ENCODE measurements at places on chromosomes 3 and 15.

DNA sequence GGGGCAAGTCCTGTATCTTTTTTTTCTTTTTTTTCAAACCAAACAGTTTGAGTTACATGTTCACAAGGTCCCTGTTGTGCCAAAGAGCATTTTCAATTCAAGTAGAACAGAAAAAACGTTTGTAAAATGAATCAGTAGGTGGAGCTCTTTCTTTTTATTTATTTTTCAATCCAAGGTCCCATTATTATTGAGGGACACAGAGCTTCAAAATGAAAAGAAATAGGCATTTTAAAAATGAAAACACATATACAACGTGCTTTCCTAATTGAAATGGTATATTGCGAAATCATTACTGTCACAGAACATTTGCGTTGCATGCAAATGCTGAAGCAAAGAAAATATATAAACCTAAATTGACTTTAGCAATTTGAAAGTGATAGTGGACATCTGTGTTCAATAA, 711.0 kb downstream of the MECOM start:
- DNase-seq, result no peak

- DNase-seq, result no peak
Measured at GRCh38 chr3:109644746-109645145, 307.4 kb upstream of the DPPA4 start.

DNA sequence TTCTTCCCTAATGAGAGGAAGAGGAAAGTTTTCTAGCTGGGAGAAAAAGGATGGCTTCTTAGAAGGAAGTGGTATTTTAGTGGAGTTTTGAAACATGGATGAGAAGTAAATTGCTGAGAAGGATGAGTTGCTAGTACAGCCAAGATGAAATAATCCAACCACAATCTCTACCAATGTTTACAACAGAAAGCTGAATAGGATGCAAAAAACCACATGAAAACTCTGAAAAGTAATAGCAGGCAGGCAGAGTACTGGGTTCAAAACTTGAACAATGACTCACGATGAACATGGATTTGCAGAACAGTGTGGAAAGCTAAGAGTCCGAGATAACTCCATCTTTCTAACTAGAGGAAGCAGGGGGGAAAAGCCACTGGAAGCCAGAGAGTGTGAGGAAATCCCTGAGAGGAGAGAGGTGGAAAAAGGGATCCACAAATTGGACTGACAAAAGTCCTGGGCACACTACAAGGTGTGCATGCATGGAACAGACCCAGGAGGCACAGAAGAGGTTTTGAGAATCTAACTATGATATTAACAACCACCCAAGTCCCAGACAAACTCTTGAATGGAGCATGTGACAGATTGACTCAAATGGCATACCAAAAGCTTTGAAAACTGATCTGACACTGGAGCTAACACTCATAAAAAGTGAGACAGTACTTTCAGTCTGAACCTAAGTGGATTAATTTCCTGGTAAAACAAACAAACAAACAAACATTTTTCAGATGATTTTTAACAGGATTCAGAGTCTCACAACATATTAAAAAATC, 76.7 kb downstream of the ST6GAL1 start:
- DNase-seq, result no peak

DNA sequence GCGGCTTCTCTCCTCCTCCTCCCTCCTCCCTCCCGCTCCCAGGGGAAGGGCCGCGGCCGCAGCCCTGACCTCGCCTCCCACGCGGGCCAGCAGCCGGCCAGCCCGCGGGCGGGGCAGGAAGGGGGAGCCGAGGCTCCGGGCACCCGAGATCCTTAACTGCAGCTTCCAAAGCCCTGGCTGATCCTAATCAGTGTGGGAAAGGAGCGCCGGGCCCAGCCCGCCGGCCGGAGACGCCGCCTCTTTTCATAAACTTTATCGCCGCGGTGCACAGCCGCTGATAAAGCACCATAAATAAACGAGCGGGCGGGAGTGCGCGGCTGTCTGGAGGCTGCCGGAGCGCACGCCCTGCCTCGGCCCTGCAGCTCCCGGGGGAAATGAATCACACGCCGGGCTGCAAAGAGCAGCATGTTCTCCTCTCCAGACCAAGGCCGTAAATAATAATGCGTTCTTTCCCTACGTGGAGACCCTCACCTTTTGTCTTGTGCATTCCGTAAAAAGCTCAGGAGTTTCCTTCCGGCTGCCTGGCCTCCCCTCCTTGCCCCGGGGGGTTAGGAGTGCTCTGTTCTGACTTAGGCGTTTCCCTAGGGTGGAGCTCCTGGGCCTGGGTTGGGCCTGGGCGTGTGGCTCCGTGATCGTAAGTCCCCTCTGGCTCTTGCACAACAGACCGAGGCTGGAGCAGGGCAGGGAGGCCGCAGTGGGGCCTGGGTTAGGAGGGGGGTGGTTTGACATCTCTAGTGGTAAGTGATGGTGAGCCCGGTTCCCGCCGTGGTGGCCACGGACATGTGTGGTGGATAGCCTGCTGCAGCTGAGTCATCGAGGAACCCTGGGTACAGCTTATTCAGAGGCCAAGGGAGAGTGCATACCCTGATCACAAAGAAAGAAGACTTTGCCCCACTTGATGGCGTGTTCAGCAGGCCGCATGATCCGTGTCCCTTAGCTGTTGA, 132.6 kb upstream of the HES1 start:
- DNase-seq, result peak; percentile 47

GRCh38 chr15:47787875-47788274, 70.6 kb downstream of the SEMA6D start:
- DNase-seq, result no peak

DNA sequence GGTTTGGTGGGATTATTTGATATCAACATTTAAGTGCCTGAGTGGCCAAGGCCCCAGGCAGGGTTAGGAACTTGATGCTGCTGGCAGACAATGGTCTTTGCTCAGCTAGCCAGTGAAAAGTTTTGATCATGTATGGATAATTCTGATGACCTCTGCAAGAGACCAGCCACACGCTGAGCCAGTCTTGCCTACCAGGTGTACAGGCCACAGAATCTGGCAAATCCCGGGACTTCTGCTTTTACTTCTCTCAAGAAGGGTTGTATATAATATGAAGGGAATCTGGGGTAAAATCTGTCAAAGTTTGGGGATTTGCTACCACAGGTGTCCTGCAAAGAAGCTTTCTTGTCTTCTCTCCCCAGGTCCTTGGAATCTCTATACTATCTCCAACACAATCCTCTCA, 331.4 kb upstream of the GOLIM4 start:
- DNase-seq, result no peak

DNA sequence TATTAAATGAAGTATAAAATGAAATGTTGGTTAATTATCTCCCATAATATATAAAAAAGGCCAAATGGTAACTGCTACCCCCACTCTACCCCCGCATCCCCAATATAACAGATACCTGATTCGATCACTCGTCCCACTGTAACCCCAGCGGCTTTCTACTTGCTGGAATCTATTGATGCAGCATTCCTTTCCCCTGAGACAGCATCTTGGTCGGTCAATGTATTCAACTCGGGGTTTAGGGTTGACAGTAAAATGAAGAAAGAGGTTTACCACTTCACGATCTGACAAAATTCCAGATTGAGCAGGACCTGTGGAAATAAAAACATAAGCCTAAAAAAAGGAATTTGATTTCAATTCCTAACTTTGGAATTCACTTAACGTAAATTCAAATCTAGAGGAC, 18.6 kb upstream of the C15orf40 start:
- no peak for DNase-seq

DNA sequence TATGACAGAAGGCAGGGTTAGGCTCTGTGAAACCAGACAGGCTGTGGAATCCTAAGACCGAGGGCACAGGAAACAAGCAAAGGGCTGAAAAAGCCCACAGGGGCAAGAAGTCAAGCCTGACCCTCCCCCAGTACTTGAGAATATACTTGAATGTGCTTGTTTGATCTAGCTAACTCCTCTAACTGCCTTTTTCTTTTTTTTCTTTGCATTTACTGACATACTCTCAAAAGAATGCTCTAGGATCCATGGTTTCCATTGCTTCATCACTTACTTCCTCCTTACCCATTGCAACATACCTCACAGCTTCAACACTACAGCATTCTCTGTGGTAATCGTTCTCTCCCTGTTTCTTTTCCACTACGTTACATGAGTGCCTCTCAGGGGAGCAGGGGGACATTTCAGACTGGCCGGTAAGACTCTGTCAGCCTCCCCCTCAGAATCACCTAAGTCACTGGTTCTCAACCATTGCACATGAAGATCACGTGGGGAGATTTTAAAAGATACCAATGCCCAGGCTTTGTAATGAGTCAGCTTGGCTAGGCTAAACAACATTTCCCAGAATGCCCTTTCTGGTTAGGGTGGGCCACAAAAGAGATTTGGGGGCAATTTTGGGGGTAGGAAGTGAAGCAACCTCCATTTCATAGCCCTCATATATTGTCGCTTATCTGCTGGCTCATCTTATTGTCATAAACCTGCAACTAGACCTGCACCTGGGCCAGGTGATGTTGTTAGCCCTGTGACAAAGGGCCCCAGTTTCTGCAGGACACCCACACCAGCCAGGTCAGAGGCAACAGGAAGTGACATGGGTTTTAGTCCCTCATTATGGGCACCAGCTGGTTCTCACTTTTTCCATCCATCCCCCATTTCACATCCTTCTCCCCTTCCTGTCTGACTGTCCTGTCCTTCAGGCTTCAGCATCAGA, 24.6 kb upstream of the RSL24D1 start:
- DNase-seq, result no peak

GRCh38 chr3:5122741-5123706, 932 bp downstream of the ARL8B start:
- DNase-seq, result no peak

GRCh38 chr15:61997786-61998185, 62.5 kb downstream of the VPS13C start:
- DNase-seq, result no peak

DNA sequence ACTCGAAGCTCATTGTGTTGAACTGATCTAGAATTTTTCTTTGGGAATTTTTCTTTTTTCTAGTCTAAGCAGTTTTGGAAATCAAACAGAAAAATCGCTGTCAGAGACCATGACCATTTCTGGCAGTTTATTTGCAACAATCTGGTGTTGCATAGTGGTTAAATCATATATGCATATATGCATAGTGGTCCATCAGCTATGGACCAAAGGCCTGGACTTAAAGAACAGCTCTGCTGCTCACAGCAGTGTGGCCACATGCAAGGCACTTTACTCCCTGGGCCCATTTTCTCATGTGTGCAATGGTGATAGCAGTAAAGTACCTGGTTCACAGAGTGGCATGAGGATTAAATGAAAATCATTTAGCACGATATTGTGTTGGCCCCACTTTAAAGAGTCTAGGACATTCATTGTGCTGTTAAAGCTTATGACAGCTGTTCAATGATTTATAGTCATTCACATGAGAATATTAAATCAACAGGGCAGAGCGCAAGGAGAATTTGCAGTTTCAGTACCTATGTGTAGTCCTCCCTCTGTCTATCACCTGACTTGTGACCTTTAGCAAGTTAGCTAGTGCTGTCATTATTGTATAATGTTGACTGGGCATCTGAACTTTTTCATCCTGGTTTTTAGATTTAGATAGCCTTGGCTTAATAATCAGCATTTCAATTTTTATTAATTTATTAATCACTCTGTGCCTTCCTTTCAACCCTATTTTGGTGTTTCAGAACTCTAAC, 46.4 kb downstream of the BLM start:
- DNase-seq, result no peak

- no peak for DNase-seq
Measured at GRCh38 chr3:69747511-69748258, 8.4 kb downstream of the MITF start.

GRCh38 chr3:53704363-53704725, 141.9 kb downstream of the CHDH start:
- no peak for DNase-seq

DNA sequence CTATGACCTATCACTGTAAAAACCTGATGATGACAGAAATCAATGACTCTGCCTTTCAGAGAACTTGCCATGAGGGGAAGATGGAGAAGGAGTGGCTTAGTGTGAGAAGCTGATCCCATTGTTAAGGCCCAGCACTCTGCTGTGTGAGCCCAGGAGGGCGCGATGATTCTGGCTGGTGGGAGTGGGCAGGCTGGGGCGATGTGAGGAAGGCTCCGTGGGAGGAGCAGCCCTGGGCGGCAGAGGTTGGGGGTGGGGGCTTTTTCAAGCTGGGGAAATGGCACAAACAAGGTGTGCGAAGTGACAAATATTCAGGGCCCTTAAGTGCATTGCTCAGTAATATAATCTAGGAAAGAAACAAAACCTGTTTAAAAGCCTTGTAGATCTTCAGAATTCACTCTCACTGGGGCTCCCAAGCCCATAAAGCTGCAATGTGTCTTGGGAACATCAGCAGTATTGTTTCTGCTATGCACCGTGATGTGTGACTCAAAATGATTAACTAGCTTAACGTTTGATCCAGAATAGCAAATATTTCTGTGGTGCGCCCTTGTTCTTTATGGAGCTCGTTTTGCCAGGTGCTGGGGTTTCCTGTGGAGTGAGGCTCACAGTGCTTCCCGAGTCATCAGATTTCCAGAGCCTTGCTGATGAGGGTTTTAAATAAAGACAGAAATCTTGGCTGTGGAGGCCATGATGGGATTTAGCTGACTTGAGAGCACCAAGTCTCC, 141.0 kb downstream of the CHDH start:
- no peak for DNase-seq

Measured in GM19239 (cell line).